Daoy (cell line): ENCODE measurements at places on chromosomes 3 and 15. TPM values are rescaled to one million over a fixed set of nuclear protein-coding genes. Genes with fewer than 3 reads are reported as not detected.

The HYKK gene
- 3.0 and 3.8 TPM in 2 replicates for total RNA-seq

The GOLGA8G gene
- 0.21 TPM in 1 of 2 replicates, not detected in the other for total RNA-seq

GRCh38 chr3:133303430-133303829 is 96.4 kb upstream of the BFSP2 start:
- DNase-seq, result no peak

- DNase-seq, result no peak
These were observed 274.1 kb downstream of the SHQ1 start for GRCh38 chr3:72574144-72574543.
